ENCODE measurements at places on chromosomes 2 and 18.

DNA sequence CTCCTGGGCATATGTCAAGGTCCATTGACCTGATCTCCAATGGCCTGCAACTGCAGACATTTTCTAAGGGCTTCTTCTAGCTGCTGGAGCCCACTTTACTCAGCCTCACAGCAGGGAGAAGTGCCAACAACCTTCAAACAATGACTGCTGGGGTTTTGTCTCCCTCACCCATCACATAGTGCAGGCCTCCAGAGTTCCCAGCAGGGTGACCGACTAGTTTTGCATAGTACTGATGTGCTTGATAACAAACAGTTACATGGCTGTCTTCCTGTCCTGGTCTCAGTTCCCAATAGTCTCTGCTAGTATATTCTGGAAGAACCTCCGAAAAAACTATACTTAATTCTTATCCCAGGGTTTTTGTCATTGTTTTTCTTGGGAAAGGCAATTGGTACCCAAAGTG lies 10.4 kb upstream of the NETO1 start:
- no peak for DNase-seq

DNA sequence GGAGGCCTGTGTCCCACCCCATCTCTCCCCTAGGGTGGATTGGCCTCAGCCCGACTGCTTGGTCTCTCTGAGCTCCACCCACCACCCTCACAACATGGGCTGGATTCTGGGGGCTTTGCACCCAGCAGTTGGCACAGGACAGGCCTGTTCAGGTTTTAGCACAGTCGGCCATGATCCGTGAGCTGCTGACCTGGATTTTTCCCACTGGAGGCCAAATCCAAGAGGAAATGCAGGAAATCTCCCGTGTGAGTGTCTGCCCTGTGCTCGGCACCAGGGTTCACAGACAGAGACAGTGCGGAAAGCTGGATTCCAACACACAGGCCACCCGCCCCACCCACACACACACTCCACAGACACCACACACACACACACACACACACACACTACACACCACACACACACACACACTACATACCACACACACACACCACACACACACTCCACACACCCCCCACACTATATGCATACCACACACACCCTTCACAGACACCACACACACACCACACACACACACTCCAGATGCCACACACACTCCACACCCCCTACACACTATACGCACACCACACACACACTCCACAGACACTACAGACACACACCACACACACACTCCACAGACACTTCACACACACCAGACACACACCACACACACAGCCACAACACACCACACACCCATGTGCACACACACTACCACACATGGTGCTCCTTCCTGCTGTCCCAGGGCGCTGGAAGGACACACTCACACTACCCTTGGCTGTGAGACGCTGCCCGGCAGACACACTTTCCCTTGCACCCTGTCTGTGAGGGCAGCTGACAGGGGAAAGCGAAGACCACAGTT lies 14.1 kb downstream of the MBP start:
- DNase-seq = no peak

GRCh38 chr2:173667014-173667413 lies 298.2 kb downstream of the SP3 start:
- DNase-seq = no peak

- DNase-seq = no peak
These were observed 462.8 kb downstream of the MEIS1 start for GRCh38 chr2:66897691-66898150.

GRCh38 chr2:231463698-231464575 lies at the start of gene NCL:
NCL (minus strand) TSS chr2:231464484; CDS start chr2:231464353, 131 bp downstream.
- DNase-seq = no peak
